Fibroblast of skin of back (primary cell): ENCODE measurements at places on chromosomes 3 and 15.

DNA sequence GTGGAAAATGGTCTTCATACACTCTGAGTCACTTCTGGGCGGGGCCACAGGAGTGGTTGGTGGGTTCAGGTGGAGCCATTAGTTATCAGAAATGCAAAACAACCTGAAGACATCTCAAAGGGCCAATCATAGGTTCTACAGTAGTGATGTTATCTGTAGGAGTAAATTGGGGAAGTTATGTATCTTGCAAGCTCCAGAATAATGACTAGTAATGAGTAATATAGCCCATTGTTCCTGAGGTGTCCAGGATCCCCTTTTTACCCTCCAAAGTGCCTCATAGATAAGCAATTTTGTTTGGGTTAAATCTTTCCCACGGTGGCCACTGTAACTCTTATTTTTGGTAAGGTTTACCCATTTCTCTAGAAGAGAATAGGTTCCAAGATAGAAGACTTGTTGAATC is 91.7 kb downstream of the PIK3R4 start:
- DNase-seq: no peak

DNA sequence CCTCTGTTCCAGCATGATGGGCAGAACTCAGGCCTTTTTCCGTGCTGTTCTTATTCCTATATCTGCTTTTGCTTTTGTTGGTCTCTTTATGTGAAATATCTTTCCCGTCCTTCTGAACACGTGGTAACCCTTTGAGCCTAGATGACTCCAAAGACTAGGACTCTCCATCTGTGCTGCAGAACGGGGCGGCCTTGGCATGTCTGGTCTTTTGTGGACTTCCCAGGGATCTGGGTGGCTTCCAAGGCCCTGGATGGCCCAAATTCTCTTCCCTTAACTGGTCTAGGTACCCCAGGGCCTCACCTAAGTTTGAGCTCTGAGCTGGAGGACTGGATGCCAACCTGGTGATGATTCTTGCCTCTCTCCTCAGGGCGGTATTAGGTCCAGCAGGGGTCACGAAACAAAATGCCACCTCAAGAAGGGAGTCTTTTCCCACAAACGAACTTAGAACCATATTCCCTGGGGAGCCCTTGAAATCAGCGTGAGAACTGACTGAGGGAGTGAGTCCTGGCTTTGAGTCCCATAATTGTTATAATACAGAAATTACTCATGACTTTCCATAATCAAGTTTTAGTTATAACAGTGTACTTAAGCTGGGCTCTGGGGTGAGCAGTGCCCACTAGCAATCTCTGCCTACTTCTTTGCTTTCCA is 13.8 kb downstream of the TLNRD1 start:
- DNase-seq: no peak

DNA sequence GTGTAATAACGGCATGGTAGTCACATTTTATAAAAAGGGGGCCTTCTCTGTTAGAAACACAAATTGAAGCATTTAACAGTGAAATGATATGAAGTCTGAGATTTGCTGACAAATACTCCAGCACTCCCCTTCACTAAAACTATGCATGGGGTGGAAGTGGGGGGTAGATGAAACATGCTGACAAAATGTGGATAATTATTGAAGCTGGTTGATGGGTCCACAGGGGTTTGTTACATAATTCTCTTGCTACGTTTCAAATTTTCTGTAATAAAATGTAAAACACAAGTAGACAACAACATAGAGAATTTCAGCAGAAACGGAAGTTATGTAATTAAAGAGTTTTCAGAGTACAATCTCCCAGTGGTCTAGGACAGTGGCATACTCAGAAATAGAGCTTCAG is 37.0 kb downstream of the MCF2L2 start:
- DNase-seq: no peak

DNA sequence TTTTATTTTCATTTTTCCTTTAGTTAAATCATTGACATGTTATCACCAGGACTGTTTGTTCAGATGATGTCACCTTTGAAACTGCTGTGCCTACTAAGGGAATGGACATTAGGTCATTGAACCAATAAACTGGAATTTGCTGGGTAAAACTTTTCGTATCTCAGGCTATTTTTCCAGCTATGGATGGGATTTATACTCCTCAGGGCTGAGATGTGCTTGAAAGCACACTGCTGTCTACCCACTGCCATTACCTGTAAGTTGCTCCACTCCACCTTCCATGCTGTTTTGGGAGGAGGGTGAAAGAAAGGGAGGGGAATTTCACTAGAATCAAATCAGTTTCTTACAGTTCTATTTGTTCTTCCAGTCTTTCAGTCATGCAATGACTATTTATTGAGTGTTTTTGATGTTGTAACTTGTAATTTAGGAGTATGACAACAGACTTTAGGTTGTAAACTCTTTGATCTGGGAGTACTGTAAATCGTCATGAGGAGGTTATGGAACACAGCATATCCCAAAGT is 11.3 kb downstream of the EHD4 start:
- DNase-seq: peak; percentile 64

- DNase-seq: peak; percentile 94
These were observed 33.5 kb upstream of the CSPG5 start for GRCh38 chr3:47612178-47612577.
